Urinary bladder (tissue), 4 donors: ENCODE measurements at places on chromosomes 3 and 15. TPM values are rescaled to one million over a fixed set of nuclear protein-coding genes. Genes with fewer than 3 reads are reported as not detected.

HIGD2B gene
- not detected for total RNA-seq

ACVR2B gene
- 11.7 TPM for total RNA-seq

GABRR3 gene
- total RNA-seq = 0.11 TPM

ALDH1A3 gene
- total RNA-seq = 11.2 TPM

CTDSPL2 gene
- total RNA-seq = 143 TPM
